Renal cortical epithelial cell (primary cell): ENCODE measurements at places on chromosomes 2 and 18. TPM values are rescaled to one million over a fixed set of nuclear protein-coding genes. Genes with fewer than 3 reads are reported as not detected.

SERPINB3 gene
- 0.40 and 1.9 TPM in 2 replicates for total RNA-seq

GPR45 gene
- total RNA-seq = not detected in 2 replicates

CDK15 gene
- total RNA-seq = 0.55 and 4.5 TPM in 2 replicates

SKA1 gene
- total RNA-seq = 0.20 and 7.8 TPM in 2 replicates

WDR7 gene
- 9.2 and 21.5 TPM in 2 replicates for total RNA-seq

UGT1A4 gene
- 1.2 and 3.8 TPM in 2 replicates for total RNA-seq

UGT1A5 gene
- 0.35 and 3.8 TPM in 2 replicates for total RNA-seq

SNTG2 gene
- 0.15 TPM in 1 of 2 replicates, not detected in the other for total RNA-seq

GNAL gene
- total RNA-seq = 0.87 and 0.94 TPM in 2 replicates

GAREM1 gene
- total RNA-seq = 3.6 and 40.3 TPM in 2 replicates

GFPT1 gene
- total RNA-seq = 65.3 and 74.3 TPM in 2 replicates

PLGLB2 gene
- total RNA-seq = 1.3 TPM in 1 of 2 replicates, not detected in the other

KANSL1L gene
- total RNA-seq = 22.4 and 67.1 TPM in 2 replicates

ANKRD30B gene
- total RNA-seq = not detected in 2 replicates

HOXD3 gene
- total RNA-seq = 2.3 and 26.9 TPM in 2 replicates

KRTCAP3 gene
- 0.85 and 3.5 TPM in 2 replicates for total RNA-seq
